ENCODE measurements at places on chromosomes 13 and 19.

- DNase-seq = no peak
Measured at GRCh38 chr13:70842062-70842644, 733.9 kb upstream of the KLHL1 start.

GRCh38 chr13:110298505-110299282, 8.3 kb downstream of the COL4A1 start:
- no peak for DNase-seq

- no peak for DNase-seq
Measured at GRCh38 chr19:34269968-34270621, 15.7 kb downstream of the GARRE1 start.

DNA sequence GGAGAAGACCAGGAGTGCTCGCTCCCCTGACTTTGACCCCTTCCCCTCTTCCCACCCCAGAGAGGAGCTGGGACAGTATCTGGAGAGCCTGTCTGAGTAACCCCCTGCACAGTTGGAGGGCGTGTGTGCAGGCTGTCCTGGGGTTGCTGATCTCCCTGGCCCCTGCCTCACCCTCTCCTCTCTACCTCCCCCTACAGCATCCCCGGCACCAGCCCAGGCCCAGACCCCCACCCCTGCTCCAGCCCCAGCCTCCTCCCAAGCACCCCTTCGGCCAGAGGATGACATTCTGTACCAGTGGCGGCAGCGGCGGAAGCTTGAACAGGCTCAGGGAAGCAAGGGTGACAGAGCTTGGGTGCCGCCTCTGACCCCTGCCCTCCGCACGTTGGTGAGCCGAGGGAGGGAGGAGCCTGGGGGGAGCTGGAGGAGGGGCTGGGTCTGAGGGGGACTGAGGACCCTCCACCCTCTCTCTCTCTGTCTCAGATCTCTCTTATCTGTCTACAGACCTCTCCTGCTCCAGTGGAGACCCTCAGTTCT, 8.7 kb downstream of the PROSER3 start:
- DNase-seq = no peak

DNA sequence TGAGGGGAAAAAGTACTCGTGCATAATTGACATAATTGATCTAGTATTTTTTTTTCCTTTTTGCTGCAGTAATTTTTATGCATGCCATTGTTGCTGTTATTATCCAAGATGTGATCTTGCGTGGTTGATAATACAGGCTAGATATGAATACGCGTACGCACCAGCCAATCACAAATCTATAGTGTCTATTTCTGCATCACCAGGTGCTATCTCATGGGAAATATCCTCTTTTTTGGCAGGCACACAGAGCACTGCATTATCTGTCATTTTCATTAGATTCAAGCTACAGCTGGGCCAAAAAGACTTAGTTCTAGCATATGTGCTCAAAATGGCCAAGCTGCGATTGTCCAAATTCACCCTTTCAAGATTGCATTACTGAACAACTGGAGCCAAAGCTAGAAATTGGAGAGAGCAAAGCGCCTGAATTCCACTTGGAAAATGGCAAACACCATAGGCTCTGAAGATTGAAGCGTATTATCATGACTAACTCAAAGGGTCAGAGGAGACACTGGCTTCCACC, 181.1 kb downstream of the TSHZ3 start:
- DNase-seq = no peak

GRCh38 chr13:110280985-110281688, 25.8 kb downstream of the COL4A1 start:
- no peak for DNase-seq

DNA sequence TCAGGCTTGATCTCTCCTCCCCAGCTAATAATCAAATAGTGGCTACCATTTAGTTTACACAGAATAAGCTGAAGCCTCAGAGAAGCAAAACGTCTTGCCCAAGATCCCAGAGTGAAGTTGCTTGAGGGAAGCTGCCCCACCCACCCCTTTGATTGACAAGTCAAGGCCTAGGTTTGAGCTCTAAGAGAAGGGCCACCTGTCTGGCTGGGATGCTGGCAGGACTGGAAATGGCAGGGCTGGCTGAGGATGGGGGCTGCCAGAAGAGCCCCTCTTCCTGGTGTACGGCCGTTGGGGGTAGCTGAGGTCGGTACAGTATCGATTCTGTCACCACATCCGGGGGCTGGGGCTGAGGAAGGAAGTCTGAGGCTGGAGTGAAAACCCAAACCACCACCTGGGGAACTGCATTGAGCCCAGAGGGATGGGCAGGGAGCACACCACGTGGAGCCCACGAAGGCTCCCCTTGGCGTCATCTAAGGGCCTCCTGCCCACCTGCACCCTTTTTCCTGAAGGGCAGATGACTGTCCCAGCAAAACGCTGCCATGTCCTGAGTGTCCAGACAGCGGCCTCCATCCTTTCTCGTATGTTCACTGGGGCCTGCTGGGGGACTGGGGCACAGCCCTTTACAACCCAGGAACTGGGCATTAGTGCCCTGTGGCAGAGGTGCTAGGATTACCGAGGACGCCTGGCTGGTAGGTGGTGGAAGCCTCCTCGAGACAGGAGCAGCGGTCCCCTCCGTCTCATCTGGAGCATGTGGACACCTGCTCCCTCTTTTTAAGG, 1.4 kb upstream of the PRKD2 start:
- DNase-seq = no peak
